Activated CD4-positive, alpha-beta T cell treated with anti-CD3 and anti-CD28 coated beads, Interleukin-2, amount 50 U/mL, for 48 hours (primary cell): ENCODE measurements at places on chromosomes 3 and 15.

- DNase-seq = no peak
Measured at GRCh38 chr3:58534592-58535494, 2.1 kb downstream of the ACOX2 start.

- DNase-seq = no peak
Measured at GRCh38 chr15:75179746-75180140, 21.9 kb upstream of the C15orf39 start.

- DNase-seq = no peak
Measured at GRCh38 chr3:87867001-87867400, 191.8 kb downstream of the CGGBP1 start.

GRCh38 chr3:7428206-7428718, 567.3 kb downstream of the GRM7 start:
- DNase-seq = no peak

- DNase-seq = no peak
Measured at GRCh38 chr15:87610366-87610765, 646.2 kb downstream of the NTRK3 start.

DNA sequence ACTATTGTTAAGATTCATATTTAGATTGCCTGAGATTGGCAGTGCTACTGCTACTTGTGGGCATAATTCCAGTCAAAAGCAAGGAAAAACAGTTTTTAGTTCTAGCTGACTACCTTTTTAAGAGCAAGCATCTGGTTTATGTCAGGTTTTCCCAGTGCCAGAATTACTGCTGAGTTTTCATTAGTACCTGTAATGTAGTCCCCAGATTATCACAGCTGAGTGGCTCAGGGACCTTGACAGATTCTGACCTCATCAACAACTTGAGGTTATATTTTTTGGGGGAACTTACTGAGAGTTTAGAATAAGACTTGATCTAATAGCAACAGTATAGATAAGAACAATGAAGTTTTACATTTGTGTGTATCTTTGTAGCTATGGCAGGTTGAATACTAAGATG, 31.0 kb downstream of the NXPE3 start:
- no peak for DNase-seq
